ENCODE measurements at places on chromosomes 12 and 14. TPM values are rescaled to one million over a fixed set of nuclear protein-coding genes. Genes with fewer than 3 reads are reported as not detected.
A peak's percentile ranks its signal among the peaks of the same experiment; 100 is the strongest.

Gene P2RX2
- total RNA-seq = not detected

Gene ADAMTS20
- not detected for total RNA-seq

Gene FAM234B
- total RNA-seq = 8.7 TPM

Gene HOXC4
- total RNA-seq = 1.8 TPM

Gene ZNF385A
- total RNA-seq = 5.4 TPM

DNA sequence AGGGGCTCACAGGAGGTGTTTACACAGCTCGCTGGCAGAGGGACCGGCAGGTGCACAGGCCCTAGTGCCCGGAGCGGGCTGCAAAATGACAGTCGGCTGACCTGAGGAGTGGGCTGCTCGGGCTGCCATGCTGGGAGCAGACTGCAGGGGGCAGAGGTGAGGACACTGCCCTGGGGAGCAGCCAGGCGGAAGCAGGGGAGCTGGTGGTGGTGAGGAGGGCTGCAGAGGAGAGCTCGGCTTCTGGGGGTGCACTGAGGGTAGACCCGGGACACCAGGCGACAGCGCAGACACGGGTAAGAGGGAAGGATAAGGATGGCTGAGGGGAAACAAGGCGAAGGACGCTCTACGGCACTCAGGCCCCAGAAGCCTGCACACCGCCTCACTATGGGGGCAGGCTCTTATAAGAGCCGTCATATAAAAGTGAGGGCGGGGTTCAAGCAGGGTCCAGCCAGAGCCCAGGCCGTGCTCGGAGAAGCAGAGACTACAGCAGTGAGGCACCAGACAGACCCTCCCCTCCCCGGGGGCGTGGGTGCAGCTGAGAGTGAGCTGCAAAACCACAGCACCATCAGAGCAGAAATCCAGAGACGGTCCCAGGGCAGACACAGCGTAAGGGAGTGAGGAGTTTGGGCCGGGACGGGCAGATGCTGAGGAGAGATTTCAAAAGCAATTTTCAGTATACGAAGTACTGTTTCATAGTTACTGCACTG, 62.5 kb downstream of the CCDC88C start:
- DNase-seq = no peak

DNA sequence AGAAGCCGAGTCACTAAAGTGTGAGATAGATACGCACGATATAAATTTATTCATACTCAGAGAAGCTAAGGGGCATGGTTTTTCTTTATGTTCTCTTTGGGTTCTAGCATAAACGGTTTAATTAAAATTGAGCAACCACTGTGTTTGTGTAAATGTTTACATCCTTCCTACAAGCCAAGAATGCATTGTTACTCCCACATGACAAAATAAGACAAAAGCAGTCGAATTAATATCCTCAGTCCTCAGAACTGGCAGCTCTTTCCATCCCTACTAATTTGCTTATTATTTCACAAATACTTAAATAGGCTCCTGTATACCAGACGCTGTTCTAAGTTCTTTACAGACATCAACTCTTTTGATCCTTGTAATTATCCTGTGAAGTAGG, 32.0 kb downstream of the SSPN start:
- no peak for DNase-seq

- no peak for DNase-seq
These were observed 25.5 kb upstream of the KCNJ8 start for GRCh38 chr12:21800011-21800410.

- peak; percentile 25 for DNase-seq
These were observed 181.6 kb upstream of the FOXN3 start for GRCh38 chr14:89598548-89599186.

GRCh38 chr14:71591929-71592328, 340.3 kb upstream of the RGS6 start:
- DNase-seq = no peak

- DNase-seq = no peak
These were observed 1717.7 kb upstream of the SEL1L start for GRCh38 chr14:83251402-83251801.

DNA sequence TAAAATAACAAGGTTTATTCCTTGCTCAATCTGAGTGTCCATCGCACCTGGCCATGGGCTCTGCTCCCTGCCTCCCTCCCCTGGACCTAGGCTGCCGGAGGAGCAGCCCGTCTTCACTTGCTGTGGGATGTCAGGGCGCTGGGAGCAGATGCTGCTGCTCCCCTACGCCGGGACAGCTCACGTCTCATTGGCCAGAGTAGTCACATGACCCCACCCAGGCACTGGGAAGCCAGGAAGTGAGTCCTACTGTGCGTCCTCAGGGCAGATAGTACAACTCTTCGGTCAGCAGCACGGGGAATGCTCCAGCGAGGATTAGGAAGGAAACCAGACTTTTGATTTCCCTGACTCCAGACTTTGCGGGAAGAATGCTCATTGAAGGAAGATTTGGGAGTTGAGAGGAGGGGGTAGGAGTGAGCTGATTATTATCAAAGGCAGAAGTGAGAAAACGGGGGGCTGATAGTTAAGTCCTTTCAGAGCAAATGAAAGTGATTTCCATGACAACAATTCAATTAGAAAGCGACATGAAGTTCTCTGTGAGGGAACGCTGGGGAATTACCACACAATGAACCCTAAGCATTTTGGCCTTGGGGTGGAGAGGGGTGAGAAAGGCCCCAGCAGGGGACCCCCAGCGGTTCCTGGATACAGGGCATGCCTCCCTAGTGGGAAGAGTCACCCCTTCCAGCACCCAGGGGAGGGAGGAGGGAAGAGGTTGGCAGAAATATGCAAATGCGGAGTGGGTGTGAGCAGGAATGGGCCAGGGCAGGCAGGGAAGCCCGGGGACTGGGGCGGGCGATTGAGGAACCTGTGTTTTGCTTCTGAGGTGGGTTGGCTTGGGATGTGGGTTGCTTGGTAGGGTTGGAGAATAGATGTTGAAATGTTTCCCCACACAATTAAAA, 215.5 kb downstream of the AACS start:
- no peak for DNase-seq

- no peak for DNase-seq
These were observed 460 bp upstream of the SYNE2 start for GRCh38 chr14:63852271-63852816.

Data from natural killer cell (primary cell).